Suppressor macrophage (primary cell): ENCODE measurements at places on chromosomes 6 and 20.

- DNase-seq, result peak; percentile 82
These were observed 72.8 kb downstream of the MDGA1 start for GRCh38 chr6:37624606-37625574.

- no peak for DNase-seq
These were observed 77.9 kb downstream of the MRPL14 start for GRCh38 chr6:44049163-44049988.

- DNase-seq, result no peak
These were observed 5.0 kb downstream of the LEMD2 start for GRCh38 chr6:33783781-33784520.

- no peak for DNase-seq
These were observed 133.7 kb upstream of the AGPAT4 start for GRCh38 chr6:161407581-161407980.

DNA sequence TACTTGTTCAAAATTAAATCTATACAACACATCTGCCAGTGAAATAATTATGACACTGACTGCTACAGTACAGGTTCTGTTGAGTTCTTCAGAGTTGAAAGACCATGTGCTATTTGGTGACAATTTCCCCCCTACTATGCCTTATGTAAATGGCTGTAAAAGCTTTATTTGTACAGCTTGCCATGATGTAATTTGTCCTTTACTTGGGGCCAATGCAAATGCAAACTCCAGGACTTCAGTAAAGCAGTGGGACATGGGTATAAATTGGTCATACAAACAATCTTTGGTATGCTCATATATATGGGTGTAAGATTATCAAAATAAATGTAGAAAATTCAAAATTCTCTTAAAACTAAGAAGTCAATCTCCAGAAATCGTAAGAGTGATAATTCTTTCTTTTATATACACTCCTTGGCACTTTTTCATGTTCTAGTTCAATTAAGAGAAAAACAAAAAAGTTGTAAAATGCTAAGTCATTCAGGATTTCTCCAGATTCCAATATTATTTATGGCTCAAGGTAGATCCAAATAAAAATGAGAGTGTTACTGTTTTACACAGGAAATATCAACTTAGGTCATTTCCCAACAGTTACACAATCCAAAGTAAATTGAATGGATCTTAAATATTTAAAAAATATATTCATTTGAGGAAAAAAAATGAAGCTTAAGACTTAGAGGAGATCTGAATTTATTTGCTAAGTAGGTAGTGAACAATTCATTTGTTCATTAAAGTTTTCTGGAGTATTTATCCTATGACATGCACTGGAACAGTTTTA, 1310.5 kb upstream of the CITED2 start:
- no peak for DNase-seq

DNA sequence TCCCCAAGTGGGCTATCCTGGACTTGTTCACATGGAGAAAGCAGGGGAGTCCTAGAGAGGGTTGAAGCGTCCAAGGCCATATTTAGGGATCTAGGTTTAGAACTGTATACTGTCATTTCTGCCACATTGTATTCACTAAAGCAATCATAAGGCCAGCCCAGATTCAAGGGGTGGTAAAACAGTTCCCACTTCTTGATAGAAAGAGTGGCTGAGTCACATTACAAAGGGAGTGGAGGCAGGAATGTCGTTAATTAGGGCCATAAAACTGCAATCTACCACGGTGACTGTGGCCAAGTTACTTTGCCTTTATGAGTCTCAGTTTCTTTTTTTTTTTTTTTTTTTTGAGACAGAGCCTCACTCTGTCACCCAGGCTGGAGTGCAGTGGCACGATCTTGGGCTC, 7.4 kb upstream of the UBR2 start:
- DNase-seq, result no peak

DNA sequence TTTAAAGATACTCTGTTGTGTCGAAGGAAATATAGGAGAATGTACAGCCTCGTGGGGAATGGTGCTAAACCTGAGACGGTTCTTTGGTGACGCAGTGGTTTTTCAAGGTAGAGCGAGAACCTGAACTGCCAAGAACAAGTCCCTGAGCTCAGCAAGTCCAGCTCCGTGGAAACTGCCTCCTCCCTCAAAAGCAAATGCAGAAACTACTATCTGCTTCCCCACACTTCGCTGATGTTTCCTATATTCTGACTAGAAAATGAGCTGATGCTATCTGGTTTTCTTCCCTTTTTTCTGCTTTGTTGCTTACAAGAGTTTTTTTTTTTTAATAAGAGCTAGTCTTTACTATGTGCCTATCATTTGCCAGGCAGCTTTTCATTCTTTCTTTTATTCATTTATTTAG, 85.3 kb upstream of the LY86 start:
- peak; percentile 63 for DNase-seq

- DNase-seq, result peak; percentile 69
These were observed 2.1 kb upstream of the NRN1 start for GRCh38 chr6:6008648-6009421.

- DNase-seq, result peak; percentile 32
These were observed 147.3 kb downstream of the DLL1 start for GRCh38 chr6:170143401-170144150.

GRCh38 chr6:90502866-90503407, 83.9 kb downstream of the MAP3K7 start:
- no peak for DNase-seq

DNA sequence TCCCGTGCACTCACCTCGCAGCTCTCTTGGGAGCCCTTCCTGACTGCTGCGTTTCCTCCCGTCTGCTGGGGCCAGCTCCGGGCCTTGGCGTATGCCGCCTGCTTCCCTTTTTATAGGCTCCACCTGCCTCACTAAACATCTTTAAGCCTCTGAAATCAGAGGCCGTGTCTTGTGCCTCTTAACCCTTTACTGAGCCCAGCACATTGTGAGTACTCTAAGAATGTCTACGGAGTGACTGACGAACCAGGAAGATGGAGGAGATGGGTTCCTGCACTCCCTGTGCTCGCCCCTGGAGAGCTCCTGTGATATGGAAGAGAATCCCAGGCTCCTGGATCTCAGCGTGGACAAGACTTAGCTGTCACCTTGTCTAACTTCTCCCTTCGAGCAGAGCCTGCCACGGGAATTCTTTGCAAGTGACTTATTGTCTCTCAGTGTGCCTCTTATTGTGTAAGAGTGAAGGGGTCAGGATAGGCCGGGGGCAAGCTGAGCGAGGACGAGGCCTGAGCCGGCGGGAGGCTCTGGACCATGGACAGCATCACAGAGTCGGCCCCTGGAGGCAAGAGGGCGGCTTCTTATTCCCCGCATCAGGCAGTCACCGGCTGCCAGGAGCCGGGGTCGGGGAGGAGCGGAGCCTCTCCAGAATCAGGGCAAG, 70.9 kb upstream of the CCDC167 start:
- no peak for DNase-seq

DNA sequence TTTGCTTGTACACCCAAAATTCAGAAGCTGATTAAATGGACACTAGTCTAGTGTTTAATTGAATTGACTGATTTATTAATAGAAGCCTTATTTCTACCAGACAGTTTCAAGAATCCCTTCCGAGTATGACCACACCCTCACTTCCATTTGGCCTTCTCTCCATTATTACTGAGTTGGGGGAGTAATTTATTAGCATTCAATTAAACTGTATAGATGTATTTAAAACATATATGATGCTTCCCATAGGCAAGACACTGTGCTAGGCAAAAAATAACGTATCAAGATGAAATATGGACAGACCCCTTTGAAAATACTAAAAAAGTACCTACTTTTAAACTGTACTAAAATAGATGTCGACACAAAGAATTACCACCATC, 112.9 kb upstream of the PHACTR1 start:
- no peak for DNase-seq

GRCh38 chr6:164928728-164929407, 380.5 kb downstream of the C6orf118 start:
- DNase-seq, result no peak

GRCh38 chr20:38920851-38921250, 5.4 kb upstream of the FAM83D start:
- DNase-seq, result no peak

- no peak for DNase-seq
These were observed 93.4 kb downstream of the PTPRT start for GRCh38 chr20:43096126-43096930.

DNA sequence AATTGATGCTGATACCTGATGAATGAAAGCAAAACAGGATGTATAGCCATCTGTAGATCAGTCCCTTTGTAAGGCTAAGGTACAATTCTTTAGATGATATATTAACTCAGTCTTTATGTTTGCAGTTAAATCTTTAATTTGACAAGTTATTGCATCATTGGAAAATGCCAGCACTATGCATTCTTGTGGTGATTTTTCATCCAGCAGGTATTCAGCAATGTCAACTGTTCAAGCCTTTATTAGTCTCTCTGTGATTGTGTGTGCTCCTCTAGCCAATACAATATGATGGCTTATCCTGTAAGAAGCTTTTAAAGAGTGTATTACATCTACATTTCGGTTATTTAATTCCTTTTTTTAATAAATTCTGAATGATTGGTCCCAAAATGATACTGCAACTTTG, 34.3 kb downstream of the HLA-DMB start:
- DNase-seq, result no peak

DNA sequence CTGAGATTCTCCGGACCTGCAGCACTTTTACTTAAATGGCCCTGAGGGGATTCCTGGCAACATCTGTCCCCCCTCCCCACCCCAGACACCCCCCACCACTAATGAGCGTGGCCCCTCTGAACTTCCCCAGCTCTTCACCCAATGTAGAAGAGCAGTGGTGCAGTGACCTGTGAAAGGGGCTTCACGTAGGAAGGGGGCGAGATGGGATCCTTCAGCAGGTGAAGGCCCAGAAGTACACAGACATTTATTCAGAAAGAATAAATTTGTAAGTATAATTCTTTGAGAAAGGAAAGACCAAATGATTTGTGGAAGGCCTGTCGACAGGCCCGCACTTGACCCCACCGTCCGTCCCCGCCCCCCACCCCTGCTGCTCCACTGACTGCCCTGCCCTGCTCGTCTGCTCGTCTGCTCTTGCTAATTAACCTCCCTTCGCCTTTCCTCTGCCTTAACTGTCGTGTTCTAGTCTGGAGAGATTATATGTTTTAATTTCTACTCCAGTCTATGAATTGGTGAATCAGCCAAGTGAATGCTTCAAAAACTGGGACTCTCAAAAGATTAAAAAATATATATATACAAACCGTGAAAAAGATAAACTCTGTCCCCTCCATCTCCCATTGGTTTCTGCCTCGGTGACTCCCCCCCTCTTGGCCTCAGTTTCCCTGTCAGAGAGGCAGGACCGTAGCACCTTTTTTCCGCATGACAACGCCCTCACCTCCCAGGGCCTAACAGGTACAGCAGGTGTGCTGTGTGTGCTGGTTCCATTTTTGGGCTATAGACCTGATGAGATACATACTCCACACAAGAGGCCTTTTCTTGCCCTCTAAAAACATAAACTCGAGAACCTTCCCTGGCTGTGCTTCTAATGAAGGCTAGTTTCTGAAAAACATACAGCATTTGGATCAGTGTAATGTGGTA, 49.2 kb downstream of the GNAS start:
- no peak for DNase-seq

GRCh38 chr6:45681860-45682511, 304.3 kb upstream of the SUPT3H start:
- peak; percentile 95 for DNase-seq

- DNase-seq, result no peak
These were observed 1011.4 kb downstream of the KIF16B start for GRCh38 chr20:15561707-15562404.

DNA sequence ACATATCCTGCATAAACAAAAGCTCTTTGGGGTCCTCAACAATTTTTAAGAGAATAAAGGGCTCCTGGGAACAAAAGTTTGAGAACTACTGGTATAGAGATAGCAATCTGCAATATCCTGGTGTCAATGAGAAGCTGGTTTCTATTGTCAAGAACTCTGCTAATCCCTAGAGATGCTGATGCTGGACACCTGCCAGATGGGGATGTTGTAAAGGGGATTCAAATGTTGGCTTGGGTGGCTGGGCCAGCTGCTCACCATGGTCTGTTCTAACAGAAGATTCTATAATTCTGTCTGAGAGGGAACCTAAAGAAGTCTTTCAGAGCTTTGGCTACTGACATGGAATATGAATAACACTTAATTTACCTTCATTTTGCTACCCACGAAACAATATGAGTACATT, 137.8 kb downstream of the BTBD9 start:
- DNase-seq, result no peak

GRCh38 chr6:29967379-29968010, 25.2 kb downstream of the HLA-A start:
- peak; percentile 28 for DNase-seq

GRCh38 chr6:72740135-72740534, 118.3 kb downstream of the KCNQ5 start:
- no peak for DNase-seq

GRCh38 chr6:34128045-34128444, 17.8 kb downstream of the GRM4 start:
- DNase-seq, result no peak

DNA sequence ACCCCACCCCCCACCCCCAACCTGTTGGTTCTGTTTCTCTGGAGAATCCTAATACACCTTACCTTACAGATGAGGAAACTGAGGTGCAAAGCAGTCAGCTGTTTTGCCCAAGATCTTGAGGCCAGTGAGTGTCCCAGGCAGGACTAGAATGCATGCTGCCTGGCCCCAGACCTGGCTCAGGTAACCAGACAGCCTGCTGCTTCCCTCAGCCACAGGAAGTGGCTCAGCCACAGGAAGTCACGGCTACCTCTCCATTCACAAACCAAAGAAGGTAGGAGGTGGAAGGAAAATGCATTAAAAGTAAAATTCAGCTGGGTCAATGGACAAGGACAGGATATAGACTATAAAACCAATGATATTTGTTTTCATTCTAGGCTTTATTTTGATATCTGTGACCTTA, 517.6 kb downstream of the CD83 start:
- no peak for DNase-seq

DNA sequence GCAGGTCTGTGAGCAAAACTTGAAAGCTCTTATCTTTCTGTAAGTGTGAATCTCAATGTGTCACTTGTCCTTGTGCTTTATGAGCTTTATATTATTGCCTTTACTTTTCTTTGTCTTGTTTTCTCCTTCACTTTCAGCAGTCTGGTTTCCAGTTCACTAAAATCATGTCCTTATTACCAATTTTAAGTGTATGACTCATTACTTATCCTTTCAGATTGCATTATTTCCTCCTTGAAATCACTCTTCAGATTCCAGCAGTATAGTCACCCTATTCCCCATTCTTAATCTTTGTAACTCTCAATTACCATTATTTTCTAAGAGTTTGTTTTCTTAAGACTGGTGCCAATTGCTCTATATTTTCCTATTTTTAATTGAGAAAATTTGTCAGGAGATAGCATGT, 117.4 kb upstream of the GRIK2 start:
- DNase-seq, result no peak
